ENCODE measurements at places on chromosomes 3 and 15.

DNA sequence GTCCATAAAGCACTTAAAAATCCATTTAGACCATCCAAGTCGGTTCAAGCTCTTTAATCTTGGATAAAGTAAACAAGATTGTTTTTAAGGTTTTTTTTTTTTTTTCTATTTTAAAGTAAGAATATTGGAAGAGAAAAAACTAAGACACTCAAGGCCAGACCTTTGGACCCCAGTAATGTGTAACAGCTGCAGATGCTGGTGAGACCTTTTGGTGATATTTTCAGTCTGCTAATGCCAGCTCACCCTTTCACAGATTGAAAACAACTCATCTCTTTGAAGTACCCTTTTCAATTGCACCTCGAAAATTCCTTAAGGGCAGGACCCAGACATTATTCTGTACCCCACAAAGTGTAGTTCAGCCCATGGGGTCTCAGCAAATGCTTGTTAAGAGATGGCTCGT is 260.7 kb upstream of the CTNNB1 start:
- DNase-seq: no peak

- no peak for DNase-seq
Measured at GRCh38 chr3:184175981-184176376, 1.3 kb downstream of the AP2M1 start.

GRCh38 chr3:113532698-113533533 is 561 bp downstream of the SIDT1 start:
- no peak for DNase-seq

DNA sequence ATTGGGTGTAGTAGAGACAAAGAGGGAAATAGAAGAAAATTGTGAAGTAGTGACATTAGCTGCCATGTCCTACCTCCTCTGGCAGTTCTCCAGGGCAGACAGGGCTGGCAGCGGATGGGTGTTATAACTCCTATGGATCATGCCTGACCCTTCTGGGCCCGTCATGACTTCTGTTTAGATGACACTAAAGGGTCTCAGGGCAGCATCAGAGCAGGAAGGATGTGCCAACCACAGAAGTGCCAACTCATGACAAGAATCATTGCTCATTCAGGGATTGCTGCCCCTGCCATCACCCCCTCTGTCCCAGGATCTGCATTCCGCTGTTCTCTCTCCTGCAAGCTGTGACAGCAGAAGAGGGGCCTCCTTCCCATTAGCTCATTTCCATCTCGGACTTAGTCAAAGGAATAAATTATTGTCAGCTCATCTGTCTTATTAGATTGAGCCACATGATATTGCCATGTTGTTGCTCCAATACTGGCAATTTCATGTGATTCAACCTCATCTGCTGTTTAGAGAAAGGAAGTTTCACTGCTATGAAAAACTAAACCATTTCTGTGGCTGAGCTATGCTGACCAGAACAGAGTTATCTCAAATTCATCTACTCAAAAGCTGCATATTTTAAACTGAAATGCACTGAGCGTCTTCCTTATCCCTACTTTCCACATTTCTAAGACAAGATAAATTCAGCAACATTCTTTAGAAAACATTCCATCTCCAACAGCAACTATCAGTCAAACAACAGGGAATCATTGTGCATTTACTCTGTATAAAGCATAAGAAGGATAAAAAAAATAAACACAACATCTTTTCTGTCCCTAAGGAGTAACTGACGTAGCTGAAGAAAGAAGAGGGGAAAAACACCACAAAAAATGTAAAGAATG is 271.6 kb downstream of the FHIT start:
- no peak for DNase-seq

DNA sequence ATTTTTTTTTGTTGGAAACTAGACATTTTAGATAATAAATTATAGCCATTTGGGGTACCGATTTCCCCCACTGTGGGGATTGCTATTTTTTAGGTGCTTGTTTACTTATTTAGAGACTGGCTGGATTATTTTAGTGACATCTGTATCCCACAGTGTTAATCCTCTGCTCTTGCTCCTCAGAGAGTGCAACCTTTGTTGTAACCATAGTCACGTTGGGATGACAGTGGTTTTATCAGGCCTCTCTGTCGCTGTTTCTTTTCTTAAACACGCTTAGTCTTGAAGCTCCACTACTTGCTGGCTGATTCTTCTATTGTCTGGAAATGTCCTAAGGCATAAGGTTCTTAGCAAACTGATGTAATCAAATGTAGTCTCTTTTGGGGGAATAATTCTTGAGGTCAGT is 451.6 kb upstream of the SEMA6D start:
- no peak for DNase-seq

- DNase-seq: no peak
Measured at GRCh38 chr3:31882431-31882830, 98.6 kb downstream of the OSBPL10 start.

DNA sequence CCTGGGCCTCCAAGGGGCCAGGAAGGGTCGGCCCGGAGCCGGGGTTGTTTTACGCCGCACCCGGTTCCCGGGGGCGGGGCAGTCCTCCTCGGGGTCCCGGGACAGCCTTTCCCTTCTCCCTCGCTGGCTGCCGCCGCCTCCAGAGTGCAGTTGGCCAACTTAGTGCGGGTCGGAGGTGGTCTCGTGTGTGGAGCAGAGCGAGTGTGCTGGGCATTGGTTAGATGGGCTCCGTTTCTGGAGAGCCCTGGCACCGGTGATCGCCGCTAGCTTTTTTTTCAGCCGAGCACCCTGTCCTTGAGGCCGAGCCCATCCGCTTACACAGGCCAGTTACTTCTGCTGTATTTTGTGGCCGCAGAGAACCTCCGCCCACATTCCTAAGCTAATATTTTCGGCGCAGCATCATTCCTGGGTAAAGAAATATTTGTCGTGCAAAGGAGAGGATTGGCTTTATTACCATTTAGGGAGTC is 585 bp downstream of the KIF23 start:
- DNase-seq: no peak

DNA sequence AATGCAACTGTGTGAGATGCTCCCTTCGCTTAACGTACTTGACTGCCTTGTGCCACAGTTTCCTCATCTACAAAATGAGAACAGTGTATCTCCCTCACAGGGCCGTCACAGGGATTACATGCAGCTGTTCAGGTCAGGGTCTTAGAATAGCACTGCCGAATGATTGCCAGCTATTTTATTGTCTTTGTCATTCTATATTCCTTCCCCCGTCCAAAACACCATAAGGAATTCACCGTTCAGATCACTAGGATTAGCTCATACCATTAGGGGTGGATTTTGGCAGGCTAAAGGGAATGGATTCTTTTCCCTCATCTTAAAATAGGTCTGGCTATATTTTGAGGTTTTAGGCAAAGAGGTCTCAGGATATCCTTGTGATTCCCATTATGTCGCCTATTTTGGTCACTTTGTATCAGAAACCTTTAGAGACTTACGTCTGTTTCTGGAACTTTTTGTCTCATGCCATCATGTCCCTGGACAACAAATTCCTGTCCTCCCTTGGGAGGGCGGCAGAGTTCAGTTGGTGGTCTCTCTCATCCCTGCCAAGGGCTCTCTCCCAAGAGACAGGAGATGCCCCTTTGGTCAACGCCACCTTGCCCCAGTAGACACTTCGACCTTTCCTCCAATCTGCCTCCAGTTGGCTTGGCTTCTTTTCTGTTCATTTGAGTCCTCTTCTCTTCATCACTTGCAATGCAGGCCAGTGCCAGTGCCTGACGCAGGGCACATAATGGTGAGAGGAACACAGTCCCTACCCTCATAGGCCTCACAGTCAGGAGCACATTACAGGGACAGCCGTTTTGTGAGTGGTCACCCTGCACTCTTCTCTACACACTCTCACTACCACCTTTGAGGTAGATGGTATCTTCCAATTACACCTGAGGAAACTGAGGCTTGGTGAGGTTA is 171.6 kb upstream of the BHLHE40 start:
- no peak for DNase-seq

DNA sequence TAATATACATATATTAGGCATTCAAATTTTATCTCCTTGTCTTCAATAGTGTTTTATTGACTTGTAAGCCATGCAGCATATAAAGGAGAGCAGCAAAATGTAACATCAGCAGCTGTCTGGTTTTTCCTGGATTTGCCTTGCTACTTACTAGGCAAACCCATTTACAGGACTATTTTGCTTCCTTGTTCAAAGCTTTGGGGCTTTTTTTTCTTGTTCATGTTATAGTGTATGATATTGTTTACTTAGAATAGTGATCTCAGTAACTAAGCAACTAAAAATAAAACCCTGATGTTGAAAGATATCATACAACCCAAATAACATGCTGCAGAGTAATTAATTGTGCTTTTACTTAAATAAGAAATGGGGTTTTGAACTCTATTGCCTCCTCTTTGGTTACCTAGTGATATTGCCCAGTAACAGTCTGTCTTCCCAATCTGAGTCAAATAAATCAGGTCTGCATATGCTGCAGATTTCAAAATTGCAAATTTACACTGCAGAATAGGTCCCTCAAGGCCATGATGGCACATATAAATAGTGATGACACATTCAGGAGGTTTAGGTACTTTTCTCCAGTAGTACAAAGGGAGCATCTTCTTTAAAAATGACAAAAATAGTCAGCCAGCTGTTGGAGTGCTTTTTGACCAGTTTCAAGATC is 578.1 kb upstream of the NECTIN3 start:
- DNase-seq: no peak

GRCh38 chr3:146772211-146772743 is 167.1 kb upstream of the PLSCR5 start:
- no peak for DNase-seq

DNA sequence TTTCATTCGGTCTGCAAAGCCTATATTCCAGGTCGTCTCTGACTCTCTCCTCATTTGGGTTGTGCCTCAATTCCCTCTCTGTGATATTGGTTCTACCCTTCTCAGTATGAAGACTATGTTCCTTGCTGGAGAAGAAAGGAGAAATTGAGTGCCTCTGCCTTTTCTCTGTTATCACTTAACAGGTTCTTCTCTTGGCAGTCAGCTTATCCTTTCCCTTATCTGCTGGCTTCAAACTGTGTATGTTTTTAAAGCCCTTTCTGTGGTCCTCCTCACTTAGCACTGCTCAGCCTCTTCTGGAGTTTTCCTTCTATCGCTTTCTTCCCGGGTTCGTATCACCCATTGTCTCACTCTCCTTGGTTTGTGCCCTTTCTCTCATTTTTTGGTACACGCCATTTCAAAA is 65.3 kb upstream of the FSTL1 start:
- no peak for DNase-seq

- DNase-seq: no peak
Measured at GRCh38 chr3:14147617-14148016, 22.8 kb downstream of the TMEM43 start.

- no peak for DNase-seq
Measured at GRCh38 chr3:187567661-187568121, 102.5 kb downstream of the SST start.

DNA sequence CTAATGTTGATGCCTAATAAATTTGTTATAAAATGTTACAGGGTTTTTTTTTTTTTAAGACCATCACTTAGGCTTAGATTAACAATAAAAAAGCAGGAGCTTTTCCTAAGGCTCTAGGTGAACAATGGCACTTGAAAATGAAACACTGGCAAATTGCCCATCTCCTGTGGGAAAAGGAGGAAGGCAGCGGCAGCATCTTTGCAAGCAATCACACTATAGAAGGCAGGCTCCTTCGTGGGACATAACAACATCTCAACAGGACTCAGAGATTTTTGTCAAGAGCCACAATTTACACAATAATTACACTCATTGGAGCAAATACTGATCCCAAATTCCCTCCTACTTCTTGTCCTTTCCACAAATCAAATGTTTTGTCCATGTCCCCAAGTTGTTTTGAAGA is 646.7 kb downstream of the ROBO2 start:
- no peak for DNase-seq

DNA sequence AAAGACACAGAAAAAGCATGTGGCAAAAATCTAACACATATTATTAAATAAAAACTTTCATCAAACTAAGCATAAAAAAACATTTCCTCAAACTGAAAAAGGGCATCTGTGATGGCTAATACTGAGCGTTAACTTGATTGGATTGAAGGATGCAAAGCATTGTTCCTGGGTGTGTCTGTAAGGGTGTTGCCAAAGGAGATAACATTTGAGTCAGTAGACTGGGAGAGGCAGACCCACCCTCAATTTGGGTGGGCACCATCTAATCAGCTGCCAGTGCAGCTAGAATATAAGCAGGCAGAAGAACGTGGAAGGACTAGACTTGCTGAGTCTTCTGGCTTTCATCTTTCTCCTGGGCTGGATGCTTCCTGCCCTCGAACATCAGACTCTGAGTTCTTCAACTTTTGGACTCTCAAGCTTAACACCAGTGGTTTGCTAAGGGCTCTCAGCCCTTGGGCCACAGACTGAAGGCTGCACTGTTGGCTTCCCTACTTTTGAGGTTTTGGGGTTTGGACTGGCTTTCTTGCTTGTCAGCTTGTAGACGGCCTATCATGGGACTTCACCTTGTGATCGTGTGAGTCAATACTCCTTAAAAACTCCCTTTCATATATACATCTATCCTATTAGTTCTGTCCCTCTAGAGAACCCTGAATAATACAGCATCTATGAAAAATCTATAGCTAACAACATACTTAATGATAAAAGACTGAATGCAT is 45.4 kb downstream of the DAZL start:
- no peak for DNase-seq

DNA sequence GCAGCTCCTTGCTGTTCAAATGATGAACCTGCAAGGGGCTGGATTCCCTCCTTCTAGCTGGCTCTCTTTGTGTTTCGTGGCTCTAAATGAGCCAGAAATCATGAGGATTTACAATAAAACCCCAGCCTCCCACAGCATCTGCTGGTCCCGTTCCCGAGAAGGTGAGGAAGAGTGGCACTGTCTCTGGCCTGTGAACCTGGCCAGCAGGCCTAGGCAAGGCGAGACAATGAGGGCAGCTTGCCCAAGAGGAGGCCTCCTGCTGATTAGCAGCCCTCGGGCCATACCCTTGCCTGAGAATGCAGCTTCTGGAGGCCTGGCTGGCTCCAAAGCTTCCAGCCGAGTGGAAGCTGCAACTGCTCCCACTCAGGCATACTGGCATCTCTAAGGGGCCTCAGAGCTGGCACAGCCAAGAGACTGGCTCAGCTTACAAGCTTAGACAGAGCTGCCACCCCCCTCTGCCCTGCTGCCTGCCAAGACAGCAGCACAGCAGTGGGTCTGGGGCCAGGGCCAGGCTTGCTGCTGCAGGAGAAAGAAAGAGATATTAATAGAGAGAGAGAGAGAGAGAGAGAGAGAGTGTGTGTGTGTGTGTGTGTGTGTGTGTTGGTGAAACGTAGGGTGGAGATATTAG is 76.5 kb downstream of the HMG20A start:
- no peak for DNase-seq

DNA sequence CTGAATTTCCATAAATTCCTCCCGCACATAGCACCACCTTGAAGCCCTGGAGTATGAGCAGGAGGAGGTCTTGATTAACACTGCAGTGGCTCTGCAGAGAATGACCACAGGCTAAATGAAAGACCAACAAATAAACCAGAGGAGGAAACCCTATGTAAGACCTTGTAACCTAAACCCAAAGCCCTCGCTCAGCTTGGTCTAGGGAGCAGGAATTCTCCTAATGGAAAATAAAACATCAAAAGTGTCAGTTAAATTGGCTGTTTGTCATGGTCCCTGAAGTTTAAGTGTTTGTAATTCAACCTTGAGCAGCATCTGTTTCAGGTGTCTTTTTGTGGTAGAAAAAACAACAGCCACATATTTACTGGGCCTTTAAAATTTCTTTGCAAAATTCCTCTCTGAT is 9.2 kb upstream of the UBE2Q2 start:
- DNase-seq: no peak

GRCh38 chr3:5226783-5227182 is 39.3 kb downstream of the EDEM1 start:
- no peak for DNase-seq

GRCh38 chr3:37824954-37825328 is 36.7 kb upstream of the CTDSPL start:
- no peak for DNase-seq

Data from GM12878 (cell line).